CD4-positive, alpha-beta T cell (primary cell): ENCODE measurements at places on chromosomes 1 and 21.

- no peak for DNase-seq
Observed at GRCh38 chr1:45934947-45935346, 131.5 kb downstream of the MAST2 start.

GRCh38 chr1:99139876-99140275 lies 124.4 kb upstream of the PLPPR4 start:
- DNase-seq, result no peak

DNA sequence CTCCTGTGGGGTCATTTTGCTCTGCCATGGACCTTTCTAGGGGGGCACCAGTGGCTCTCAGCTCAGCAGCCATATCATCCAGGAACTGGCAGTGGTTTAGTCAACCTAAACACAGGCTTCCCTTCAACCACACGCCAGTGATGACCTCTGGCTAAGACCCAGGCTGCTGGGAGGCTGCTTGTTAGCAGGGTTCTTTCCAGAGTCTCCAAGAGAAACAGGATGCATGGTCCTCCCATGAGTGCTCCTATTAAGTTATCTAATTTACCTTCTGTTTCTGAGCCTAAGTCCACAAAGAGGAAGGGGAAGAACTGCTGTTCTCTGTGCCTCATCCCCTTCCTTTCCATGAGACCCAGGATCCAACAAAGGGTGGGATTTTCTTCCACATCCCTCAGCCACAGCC lies 137.3 kb upstream of the PLXNA2 start:
- DNase-seq, result no peak

GRCh38 chr1:90534663-90535295 lies 182.3 kb downstream of the BARHL2 start:
- DNase-seq, result no peak

DNA sequence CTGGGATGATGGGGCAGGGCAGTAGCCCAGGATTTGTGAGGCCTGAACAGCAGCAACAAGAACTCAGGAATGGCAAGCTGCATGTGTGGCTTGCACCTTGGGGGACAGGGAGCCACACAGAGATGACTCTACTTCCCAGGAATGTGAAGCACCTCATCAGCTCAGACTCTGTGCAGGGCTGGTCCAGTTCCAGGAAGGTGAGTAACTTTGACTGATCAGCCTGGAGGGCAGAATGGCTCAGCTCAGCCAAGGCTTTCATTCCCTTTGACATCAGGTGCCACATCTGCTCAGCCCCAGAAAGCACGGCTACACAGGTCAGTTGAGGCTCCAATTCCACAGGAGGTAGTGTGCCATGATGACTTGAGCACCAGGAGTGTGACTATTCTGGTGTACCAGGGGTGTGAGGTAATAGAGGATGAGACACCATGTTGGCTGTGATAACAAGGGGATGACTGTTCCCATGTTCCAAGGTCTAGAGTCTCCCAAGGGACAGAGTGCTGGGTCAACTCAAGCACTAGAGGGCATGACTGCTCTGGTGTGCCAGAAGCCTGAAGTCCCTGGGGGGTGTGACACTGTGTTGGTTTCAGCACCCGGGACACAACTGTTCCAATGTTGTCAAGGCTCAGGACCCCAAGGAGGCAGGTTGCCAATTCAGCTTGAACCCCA lies 625.8 kb upstream of the ADGRL2 start:
- no peak for DNase-seq

- no peak for DNase-seq
Observed at GRCh38 chr1:174736831-174737230, 262.9 kb upstream of the CACYBP start.

- DNase-seq, result no peak
Observed at GRCh38 chr1:234515821-234516241, 36.9 kb upstream of the TARBP1 start.
